ENCODE measurements at places on chromosomes 6 and 20.

DNA sequence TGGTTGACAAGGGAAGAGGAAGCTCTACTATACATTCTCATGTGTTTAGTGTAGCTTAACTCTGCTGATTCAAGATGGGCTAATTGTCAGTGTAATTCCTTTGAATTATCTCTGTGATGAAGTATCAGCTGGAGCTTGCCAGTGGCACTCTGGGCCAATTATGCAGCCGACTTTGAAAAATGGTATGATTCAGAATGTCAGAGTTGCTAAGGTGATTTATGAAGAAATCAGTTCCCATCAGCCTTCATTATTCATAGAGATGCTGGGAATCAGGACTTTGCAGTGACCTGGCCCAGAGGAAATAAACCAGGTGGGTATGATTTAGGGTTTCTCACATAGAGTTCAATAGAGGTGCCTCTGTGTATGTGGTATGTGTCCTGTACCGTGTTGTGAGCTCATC, 33.4 kb downstream of the KCNS1 start:
- DNase-seq = no peak

DNA sequence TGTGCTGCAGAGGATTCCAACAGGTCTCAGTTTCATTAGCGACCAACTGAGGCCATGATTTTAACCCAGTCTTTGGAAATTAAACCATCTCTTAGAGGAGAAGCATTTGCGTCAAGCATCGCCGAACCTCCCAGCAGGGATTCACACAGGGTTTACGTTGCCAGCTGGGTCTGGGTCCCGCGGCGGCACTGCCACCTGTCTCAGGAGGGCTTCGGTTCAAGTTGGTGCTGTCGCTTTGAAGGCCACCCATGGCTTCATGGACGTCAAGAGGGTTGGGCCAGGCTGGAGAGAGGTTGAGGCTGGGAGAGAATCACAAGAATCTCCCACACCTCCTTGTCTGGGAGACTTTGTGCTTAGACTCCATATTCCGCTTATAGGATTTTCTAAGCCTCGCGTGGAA, 43.0 kb upstream of the FRMD1 start:
- DNase-seq = no peak

- no peak for DNase-seq
Measured at GRCh38 chr20:48444249-48444648, 383.6 kb downstream of the PREX1 start.

DNA sequence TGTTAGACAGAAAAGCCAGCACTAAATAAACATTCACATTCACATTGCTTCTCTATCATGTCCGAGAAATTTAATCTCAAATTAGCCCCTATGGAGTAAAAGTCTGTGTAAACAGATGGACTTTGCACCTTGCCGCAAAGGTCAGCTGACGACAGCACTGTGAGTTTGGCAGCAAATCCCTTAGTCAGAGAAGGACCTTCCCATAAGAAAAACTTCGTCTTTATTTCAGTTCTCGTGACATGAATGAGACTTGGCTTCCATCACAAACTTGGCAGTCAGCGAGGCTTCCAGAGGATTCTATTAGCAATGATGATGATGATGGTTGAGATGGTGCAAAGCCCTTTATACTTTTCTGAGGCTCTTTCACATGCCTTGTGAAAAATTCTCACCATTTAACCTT, 133.7 kb upstream of the IFNGR1 start:
- no peak for DNase-seq

GRCh38 chr6:34230653-34231371, 5.9 kb upstream of the HMGA1 start:
- no peak for DNase-seq

DNA sequence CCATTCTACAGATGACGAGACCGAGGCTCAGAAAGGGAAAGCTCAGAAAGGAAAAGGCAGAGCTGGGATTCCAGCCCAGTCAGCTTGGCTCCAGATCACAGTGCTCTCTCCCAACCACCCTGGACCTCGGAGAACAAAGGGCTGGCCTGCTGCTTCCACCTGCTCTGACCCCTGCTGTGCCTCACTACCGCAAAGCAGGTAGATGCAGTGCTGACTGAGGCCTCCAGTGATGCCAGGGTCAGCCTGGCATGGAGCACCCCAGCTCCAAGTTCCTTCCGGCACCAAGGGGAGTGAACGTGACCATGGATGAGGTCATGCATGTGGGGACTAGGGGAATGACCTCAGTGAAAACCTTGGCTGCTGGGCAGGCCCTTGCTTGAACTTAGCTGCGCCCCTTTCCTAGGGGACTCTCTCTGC, 20.7 kb upstream of the TLDC2 start:
- no peak for DNase-seq

DNA sequence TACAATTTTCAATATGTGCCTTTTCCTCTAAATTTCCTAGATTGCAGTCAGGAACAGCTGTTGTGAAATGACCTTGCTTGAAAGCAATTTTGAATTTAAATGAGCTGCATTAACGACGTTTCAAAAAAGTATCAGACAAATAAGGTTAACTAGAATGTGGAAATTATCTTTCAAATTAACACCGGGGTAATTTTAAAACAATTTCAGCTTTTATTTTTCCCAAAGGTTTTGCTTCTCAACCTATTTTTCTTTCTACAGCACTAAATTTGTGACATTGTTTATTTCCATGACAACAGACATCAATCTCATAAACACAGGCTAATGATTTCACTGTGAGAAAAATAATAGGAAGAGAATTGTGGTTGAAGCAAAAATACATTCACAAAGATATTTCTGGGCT, 38.5 kb downstream of the COL12A1 start:
- DNase-seq = no peak

DNA sequence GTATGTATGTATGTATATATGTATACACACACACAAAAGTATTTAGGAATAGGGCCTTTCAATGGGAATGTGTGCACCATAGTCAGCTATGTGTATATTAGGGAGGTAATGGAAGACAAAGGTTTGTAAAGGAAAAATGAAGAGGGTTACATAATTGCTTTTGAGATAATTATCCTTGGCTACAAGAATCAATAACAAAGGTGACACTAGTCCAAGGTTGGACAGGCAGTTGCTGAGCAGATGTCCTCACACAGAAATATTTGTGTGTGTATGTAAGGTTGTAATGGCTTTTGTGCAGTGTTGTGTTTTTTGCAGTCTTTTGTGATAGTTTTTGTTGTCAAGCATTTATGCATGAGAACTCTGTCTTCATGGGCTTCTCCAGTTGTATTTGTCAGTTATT, 157.9 kb upstream of the MARCKS start:
- no peak for DNase-seq

GRCh38 chr6:166565084-166565967, 21.2 kb downstream of the RAMACL start:
- DNase-seq = no peak

DNA sequence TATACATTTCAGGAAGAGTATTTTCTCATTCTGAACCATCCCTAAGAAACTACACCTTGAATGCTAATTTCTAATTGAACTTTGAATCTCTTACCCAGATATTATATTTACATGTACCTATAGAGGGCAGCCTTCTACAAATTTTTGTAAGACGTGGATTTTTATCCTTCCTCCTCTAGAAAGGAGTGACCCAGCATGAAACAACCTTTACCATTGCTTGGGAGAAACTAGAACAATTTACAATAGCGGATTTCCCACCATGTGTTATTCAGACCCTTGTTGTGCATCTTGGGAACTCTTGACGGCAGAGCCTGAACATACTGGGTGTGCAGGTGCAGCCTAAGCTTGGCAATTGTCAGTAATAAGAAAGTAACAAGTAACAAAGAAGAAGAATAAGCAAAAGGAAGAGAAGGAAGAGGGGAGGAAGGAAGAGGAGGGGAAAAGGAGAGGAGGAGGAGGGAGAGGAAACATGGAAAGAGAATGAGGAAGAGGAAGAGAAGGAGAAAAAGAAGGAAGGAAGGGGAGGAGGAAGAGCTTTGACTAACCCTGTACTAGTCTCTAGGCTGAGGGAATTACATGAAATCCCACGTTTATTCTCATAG, 10.8 kb upstream of the TAAR1 start:
- no peak for DNase-seq

DNA sequence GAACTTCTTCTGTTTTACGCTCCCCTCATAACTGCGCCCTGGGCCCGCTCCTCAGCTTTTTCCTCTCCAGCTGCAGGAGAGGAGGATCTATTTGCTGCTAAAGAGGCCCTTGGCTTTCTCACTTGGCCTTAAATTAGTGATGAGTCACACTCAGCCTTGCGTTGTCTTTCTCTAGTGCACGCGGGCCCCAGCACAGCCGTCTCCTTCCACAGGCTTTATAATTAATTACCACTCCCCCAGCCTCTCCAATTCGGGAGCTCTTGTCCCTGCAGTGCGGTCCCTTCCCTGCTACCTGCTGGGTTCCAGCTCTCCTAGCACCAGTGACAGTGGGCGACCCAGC, 25.2 kb downstream of the PACSIN1 start:
- no peak for DNase-seq

GRCh38 chr6:151310852-151311767, 71.3 kb downstream of the AKAP12 start:
- DNase-seq = no peak

GRCh38 chr20:14334306-14334930, 3.0 kb downstream of the FLRT3 start:
- DNase-seq = no peak

DNA sequence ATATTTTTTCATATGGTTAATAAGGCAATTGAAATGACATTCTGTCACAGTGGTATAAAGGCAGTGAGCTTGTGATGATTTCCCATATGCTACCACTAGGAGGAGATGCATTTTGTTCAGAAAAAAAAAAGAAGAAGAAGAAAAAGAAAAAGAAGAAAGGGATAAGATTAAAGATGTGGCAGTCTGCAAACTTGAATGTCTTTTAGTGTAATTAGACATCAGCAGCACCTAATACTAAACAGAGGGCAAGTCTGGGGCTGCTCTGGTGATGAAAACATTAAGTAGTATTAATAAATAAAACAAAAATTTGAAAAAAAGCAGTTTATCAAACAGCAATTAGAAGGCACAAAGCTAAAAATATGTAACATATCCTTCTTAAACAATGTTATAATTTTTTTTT, 95.4 kb upstream of the DEFB112 start:
- DNase-seq = no peak

GRCh38 chr6:23654745-23655144, 471.3 kb upstream of the NRSN1 start:
- DNase-seq = no peak

DNA sequence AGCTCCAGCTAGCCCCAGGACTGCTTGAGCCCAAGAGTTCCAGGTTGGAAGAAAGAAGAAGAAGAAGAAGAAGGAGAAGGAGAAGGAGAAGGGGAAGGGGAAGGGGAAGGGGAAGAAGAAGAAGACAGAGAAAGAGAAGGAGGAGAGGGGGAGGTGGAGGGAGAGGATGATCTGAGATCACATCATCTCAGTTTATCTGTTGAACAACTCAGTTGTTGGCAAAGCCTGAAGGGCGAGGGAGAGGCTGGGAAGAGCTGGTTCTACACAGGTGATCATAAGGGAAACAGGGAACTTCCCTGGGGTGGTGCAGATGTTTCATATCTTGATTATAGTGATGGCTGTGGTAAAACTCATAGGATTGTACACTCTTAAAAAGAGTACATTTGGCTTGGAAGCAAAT, 3.1 kb upstream of the RRBP1 start:
- no peak for DNase-seq

- DNase-seq = no peak
Measured at GRCh38 chr20:19335916-19336315, 123.5 kb downstream of the SLC24A3 start.

GRCh38 chr6:79384845-79385244, 150.4 kb upstream of the HMGN3 start:
- DNase-seq = no peak

- DNase-seq = no peak
Measured at GRCh38 chr6:142155895-142156757, 9.1 kb downstream of the VTA1 start.

DNA sequence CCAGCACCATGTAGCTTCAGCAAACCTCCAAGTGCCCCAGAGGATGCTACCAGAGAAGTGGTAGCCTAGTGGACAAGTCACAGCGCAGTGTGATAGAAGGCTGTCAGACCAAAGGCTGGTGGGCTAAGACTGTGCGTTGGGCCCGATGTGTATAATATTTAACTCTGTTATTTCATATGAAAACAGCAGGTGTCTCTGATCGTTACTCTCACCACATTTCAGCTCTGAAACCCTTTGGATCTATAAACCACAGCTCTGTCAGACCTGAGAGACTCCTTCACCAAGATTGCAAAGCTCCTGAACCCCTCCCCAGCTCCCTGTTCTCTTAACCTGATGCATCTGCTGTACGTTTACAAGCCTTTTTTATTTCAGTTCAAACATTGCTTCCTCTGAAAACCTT, 43.8 kb downstream of the ISM1 start:
- no peak for DNase-seq

Data from activated T-helper 1 cell treated with Interleukin-2 at 50 U/mL for 16 hours (primary cell).